ENCODE measurements at places on chromosomes 3 and 15.
A peak's percentile ranks its signal among the peaks of the same experiment; 100 is the strongest.

DNA sequence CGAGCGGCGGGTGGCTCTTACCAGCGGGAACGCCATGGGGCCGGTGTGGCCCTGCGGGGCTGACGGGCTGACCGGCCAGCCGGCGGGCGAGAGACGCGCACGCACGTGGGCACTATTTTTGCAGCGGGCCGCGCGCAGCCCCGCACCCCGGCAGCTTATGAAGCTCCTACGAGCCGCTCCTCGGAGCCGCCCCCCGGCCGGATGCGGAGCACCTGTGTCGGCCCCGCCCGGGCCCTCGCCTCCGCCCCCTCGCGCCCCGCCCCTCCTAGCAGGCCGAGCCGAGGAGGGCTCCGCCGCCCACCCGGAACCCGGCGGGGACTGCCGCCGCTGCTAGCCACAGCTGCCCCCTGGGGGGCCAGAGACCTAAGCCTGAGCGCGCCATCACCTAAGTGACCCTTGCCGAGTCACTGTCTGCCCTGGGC, 683 bp upstream of the CPEB1 start:
- DNase-seq: peak; percentile 28

- no peak for DNase-seq
These were observed 112.5 kb upstream of the EIF1B start for GRCh38 chr3:40196966-40197365.

GRCh38 chr3:110773413-110773954, 298.1 kb upstream of the NECTIN3 start:
- no peak for DNase-seq

DNA sequence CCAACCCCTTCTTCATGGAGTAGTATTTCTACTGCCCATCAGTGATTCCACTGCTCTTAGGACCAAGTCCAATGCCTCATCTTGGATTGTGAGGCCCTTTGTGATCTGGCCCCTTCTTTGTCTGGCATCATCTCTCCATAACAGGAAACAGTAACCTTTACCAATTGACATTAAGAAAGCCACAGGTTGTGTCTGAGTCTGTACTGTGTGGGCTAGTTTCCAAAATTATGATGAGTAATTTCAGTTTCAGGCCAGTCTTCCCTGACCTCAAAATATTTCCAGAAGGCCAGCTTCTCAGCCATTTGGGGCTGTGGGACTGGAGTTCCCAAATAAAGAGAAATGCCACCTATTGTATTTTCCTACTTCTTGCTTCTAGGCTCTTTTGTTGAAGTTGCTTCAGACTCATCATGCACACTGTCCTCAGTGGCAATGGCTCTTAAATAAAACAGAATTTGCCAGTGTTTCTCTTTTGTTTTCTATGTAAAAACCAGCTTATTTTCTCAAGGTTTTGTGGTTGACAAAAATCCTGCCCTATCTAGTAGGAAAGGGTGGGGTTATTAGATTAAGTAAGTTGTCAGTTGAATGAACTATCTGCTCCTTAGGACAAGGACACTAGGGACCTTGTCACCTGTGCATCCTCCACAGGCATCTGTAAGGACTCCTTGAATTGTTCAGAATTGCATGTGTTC, 47.0 kb upstream of the ACKR4 start:
- DNase-seq: no peak
